ENCODE measurements at places on chromosomes 16 and 17.

GRCh38 chr17:35736236-35736635 lies 4.8 kb downstream of the RASL10B start:
- no peak for DNase-seq

DNA sequence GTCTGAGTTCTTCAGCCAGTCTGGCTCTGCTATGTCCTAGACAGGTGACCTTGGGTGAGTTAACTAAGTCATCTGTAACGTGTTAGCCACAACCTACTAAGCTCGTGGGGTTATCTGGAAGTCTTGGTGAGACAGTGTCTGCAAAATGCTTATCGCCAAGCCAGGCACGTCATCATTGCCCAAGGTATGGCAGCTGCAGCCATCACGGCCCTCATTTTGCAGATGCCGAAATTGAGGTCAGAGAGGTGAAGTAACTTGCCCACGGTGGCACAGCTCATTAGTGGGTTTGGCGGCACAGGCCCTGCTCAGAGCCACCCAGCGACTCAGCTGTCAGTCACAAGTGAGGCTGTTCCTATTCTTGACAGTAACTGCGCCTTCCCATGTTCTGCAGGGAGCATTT lies 79.8 kb downstream of the CMIP start:
- DNase-seq = no peak

GRCh38 chr17:30476726-30477082 lies 504 bp upstream of the GOSR1 start:
- peak; percentile 24 for DNase-seq

DNA sequence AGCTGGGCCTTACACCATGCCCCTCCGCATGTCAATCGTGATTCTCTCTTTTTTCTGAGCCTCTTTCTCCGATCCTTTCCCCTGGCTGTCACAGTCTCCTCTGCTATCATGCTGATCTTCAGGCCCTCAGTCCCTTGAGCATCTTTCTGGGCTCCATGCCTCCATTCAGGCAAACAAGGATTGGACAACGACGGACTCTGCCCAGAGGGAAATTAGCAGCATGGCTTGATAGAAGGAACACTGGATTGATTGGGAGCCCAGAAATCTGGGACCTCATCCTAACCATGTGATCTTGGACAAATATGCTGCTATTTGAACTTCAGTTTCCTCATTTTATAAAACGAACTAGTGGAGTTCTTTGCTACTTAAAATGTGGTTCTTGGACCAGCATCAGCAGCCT lies 19.6 kb upstream of the PHF12 start:
- no peak for DNase-seq

GRCh38 chr16:30921748-30922419 lies 1.5 kb upstream of the FBXL19 start:
- DNase-seq = peak; percentile 87

GRCh38 chr17:16527298-16527697 lies 35.3 kb upstream of the LRRC75A start:
- DNase-seq = no peak

- DNase-seq = peak; percentile 50
Observed at GRCh38 chr17:79065105-79065670, 9.4 kb upstream of the ENGASE start.

- DNase-seq = no peak
Observed at GRCh38 chr17:14336418-14336817, 35.5 kb downstream of the HS3ST3B1 start.

DNA sequence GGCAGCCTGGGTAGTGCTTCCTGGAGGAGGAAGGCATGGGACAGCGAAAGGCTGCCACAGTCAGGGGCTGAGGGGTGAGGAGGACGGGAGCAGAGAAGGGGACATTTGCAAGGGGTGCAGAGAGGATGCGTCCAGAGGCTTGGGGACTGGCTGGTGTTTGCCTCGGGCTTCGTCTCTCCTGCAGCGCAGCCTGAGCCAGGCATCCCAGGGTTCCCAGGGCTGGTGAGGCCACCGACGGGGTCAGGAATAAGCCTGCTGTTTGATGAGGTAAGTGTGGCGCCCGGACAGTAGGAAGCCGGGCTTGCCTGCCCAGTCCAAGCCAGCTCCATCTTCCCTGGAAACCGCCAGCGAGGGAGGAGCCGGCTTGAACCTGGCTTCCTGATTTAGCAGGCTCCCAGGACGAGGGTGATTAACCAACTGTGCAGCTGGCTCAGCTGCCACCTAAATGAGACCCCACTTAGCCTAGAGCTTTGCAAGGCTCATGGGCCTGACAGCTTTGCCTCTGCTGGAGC lies 47.8 kb downstream of the PITPNM3 start:
- DNase-seq = no peak

GRCh38 chr16:57070424-57070823 lies 22.0 kb upstream of the CPNE2 start:
- DNase-seq = no peak

GRCh38 chr16:10526962-10527361 lies 53.4 kb downstream of the EMP2 start:
- no peak for DNase-seq
